ENCODE measurements at places on chromosomes 4 and X.

DNA sequence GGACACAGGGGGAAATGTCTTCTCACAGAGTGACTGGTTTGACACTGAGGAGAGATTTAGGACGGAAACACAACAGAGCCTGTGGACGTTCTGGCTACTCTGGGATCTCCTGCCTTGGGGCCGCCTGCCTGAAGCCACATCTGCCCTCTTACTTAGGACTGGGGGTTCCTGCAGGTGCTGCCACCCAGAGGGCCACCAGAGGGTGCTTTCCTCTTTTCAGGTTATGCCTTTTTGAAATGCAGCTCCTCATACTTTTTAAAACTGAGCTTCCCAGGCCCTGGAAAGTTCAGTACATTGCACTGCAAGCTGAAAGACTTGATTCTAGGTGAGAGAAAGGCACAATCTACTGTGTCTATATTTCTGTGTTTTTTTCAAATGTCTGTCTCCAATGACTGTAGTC is 92.2 kb upstream of the PGRMC2 start:
- DNase-seq = no peak

- DNase-seq = no peak
Observed at GRCh38 chr4:113064244-113064643, 14.8 kb downstream of the ANK2 start.

DNA sequence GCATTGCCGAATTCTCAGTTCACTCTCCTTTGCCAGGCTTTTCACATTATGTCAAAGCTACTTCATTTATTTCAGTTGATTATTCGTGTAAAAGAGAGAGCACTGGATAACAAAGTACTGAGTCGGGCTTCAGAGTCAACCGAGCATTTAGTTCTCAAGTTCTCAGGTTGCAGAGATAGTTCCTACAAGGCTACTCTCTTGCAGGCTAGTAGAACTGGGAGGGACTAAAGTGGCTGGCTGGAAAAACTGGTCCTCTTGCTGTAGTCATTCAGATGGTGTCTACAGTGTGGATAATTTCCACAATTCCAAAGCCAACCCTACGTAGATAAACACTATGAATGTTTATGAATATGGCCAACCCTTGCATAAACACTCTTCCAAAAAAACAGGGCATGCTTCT is 4.6 kb upstream of the CCNG2 start:
- DNase-seq = no peak

- DNase-seq = no peak
Observed at GRCh38 chr4:41057467-41057866, 156.9 kb downstream of the APBB2 start.

- no peak for DNase-seq
Observed at GRCh38 chrX:13043138-13043537, 1.3 kb downstream of the FAM9C start.

DNA sequence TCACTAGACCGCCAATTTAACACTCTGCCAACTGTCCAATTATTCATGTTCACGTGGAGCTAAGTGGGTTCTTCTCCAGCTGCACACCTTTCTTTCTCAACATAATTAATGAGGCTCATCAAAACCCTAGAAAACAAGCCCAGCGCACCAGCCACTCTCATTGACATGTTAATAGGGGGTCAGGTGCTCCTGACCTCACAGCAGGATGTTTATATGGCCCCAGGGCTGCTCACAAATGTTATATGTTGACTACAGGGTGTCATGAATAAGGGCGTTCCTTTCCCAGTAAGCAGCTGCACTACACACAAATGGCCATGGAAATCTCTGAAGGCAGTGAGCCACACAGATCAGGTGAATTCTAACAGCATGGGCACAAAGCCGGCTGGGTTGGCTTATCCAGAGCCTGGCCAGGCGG is 209.8 kb downstream of the MGST2 start:
- no peak for DNase-seq

GRCh38 chrX:84186603-84187532 is 1.1 kb downstream of the RPS6KA6 start:
- DNase-seq = no peak

DNA sequence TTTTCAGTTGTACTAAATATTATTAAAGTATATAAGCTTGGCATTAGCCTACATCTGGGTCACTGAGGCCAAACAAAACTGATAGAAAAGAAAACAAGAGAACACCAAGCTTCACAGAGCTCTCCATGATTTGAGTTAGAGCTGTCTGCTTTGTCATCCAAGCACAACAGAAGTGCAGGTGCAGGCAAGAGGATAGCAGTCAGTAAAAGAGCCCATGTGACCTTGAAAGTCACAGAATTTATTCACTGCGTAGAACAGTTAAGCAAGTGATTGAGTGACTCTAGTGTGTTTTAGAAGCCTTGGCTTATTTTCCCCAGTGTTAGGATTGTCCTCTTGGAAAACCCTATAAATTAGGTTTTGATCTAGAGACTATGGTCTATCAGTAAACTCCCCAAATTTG is 49.4 kb upstream of the PRDM5 start:
- DNase-seq = no peak

GRCh38 chr4:142705820-142706219 is 140.3 kb downstream of the INPP4B start:
- DNase-seq = no peak

GRCh38 chrX:137969191-137969590 is 403.3 kb downstream of the ZIC3 start:
- no peak for DNase-seq

GRCh38 chrX:141936080-141936479 is 32.4 kb downstream of the MAGEC1 start:
- DNase-seq = no peak

DNA sequence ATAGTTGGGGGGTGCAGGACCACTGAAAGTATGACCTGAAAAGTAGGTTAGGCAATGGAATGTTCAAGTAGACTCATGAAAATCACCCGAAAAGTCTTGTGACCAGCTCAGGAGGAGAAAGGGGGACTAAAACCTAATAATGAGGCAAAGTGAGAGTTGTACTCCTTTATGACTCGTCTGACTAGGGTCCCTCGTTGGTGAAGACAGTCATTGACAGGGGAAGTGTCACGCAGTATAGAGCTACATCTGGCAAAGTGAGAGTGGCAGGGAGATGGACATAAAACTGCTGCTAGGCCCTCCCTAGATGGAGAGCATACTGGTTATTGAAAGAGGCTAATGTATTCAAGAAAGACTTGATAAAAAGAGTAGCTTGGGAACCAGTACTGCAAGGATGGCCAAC is 20.5 kb downstream of the OTUD6A start:
- DNase-seq = no peak

GRCh38 chr4:16202598-16202997 is 23.7 kb downstream of the TAPT1 start:
- no peak for DNase-seq

- DNase-seq = no peak
Observed at GRCh38 chrX:33183361-33183760, 28.0 kb downstream of the DMD start.

DNA sequence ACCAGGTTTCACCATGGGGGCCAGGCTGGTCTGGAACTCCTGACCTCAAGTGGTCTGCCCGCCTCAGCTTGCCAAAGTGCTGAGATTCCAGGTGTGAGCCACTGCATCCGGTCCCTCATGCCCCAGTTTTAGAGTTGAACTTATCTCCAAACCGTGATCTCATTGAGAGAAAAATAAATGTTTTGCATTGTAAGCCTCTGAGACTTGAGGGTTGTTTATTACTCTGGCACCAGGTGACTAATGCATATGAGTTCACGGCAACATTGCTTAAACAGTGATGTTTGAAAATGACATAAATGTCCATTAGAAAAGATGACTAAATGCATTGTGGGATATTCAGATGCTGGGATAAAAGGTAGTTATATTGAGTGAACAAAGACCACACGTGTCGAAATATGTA is 22.9 kb upstream of the FAT1 start:
- no peak for DNase-seq

DNA sequence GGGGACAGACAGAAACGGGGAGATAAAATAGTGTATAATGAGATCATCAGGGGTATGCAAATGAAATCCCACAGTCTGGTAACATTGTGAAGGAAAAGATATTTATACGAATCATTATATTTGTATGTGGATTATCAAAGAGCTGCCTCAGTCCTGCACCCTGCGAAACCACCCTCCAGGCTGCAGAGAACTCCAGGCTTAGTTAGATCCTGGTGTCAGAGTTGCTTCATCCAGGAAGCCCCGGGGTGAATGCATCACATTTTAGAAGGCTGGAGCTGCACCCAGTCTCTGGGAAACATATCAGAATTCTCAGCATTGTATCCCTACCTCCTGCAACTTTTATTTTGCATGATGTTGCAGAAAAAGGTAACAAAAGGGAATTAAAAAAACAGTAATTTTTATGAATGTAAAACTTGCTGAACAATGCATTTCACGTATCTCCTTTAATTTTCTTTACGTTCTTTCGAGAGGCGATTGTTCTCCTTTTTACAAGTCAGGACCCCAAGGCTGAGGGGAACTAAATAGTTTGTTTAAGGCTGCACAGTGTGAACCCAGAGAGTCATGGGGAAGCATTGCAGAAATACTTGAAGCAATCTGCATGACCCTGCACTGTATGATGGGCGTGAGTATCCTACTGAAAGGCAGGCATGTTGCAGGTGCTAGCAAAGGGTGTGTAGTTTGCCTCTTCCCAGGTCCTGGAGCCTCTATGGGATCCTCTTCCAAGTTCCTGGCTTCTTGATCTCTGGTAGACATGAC is 299.5 kb upstream of the CLNK start:
- DNase-seq = no peak

DNA sequence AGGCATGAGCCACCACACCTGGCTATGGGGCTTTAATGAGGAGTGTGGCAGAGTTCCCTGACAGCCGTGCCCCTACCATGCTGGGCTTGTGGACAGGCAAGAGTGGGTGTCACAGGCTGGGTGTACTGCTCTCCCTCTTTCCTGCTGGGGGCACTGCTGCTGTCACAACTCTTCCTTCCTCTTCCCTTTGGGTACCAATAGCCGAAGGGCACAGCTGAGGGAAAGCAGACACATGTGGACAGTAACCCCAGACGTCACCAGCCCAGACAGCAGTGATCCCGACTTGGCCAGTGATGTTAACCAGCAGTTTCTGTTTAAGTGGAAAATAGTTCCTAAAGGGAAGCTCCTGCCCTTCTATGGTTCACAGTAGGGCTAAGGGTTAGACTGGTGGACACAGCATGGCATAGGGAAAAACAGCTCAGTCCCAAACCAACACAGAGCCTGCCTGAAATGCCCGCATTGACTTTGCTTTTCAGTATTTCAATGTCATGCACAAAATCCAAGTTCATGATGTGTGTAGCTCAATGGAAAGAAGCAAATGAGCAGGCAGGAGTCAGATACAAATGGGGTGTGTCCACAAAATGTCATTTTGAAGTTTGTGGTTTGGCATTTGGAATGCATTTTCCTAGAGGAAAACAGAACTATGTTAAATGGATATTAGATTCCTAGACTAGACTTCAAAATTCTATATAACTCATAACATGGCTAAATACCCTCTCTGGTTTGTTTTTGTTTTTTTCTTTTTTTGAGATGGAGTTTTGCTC is 24.9 kb upstream of the DDX3X start:
- DNase-seq = no peak

- DNase-seq = no peak
Observed at GRCh38 chr4:107631560-107631959, 88.5 kb downstream of the PAPSS1 start.

DNA sequence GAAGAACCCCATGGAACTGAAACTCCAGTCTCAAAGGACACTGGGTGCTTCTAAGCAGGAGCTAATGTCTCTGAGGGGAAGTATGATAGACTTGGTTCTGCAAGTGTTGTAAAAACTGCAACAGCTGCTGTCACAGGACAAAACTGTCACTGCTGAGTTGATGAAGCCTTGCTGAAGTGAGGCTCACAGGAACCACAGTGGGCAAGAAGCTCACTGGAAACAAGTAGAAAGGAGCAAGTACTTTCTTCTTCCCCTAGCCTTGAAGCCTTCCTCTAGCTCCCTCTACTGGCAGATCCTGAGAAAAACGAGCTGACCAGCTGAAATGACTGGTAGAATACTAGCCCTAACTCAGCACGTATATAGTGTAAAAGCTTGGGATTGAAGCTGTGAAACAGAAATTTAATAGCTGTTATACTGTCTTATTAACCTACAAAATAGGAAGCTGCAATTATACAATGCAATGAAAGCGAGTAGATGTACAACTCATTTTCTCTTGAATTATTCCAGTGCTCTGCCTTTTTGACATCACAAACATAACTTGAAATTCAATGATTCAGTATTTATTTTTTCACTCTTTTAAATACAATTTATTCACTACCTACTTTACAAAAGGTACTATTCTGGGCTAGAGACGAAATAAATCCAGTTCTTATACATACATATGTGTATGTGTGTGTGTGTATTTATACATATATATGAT is 91.4 kb downstream of the GABRB1 start:
- no peak for DNase-seq

- DNase-seq = no peak
Observed at GRCh38 chr4:76550966-76551780, 116.1 kb downstream of the SHROOM3 start.

GRCh38 chr4:1940566-1940965 is 68.2 kb downstream of the NELFA start:
- no peak for DNase-seq

DNA sequence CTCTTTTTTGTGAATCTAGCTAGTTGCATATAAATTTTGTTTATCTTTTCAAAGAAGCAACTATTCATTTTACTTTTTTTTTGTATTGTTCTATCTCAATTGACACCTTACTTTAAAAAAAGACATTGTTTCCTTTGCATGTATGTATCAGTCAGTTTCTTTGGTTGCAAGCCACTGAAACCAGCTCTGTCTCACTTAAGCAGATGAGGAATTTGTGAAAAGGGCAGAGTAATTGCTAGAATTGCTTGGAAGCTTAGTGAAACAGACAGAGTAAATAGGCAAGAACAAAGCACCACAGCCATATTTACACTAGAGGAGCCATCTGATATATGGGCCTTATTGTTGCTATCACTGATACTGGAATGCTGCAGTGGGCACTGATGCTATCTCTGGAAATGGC is 231.4 kb upstream of the KLF8 start:
- DNase-seq = no peak

GRCh38 chr4:90127223-90127705 is at the start of gene CCSER1:
Gene CCSER1, plus strand, starts transcription at chr4:90127394.
- DNase-seq = no peak

DNA sequence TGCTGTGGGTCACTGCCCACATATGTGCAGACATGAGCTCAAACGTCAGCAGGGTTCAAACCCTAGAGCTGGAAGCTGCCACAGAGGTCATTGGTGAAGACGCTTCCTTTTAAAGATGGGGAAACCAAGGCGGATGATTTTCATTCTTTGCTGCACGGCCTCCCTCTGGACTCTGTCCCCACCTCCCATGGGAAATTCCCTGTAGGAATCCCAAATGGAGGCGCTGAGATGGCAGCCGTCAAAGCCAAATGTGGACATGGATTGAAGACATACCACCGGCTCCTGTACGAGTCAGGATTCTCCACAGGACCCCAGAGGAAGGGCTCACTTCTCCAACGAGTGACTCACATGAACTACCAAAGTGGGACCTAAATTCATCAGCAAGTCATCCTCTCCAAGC is 286.4 kb downstream of the CRLF2 start:
- no peak for DNase-seq

DNA sequence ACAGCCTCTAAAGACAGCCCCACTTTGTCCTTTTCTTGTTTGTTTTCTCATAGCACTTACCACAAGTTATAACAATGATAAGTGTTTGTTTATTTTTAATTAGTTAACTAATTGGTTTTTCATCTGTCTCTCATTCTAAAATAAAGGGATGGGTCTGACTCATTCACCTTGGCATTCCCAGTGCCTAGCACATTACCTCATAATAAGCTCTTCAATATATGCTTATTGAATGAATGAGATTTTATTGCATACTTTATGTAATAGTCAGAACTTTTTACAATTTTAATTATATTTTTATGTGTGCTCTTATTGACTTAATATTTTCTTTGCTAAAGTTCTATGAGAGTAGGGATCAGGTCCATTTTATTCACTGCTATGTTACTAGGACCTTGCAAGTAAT is 22.8 kb upstream of the PRKG2 start:
- DNase-seq = no peak

GRCh38 chr4:2361366-2362265 is 56.8 kb downstream of the ZFYVE28 start:
- DNase-seq = no peak
